Neural crest cell (in vitro differentiated cells): ENCODE measurements at places on chromosomes 3 and 15. TPM values are rescaled to one million over a fixed set of nuclear protein-coding genes. Genes with fewer than 3 reads are reported as not detected.

GRCh38 chr3:101039285-101039684 is 46.1 kb upstream of the ABI3BP start:
- no peak for DNase-seq

DNA sequence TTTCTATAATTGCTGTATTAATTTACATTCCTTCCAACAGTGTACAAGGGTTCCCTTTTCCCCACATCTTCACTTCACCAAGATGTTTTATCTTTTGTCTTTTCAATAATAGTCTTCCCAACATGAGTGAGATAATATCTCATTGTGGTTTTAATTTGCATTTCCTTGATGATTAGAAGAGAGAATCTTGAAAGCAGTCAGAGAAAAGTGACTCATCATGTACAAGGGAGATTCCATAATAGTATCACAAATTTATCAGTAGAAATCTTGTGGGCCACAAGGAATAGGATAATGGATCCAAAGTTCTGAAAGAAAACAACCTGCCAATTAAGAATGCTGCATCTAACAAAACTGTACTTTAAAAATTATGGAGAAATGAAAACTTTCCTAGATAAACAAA is 189.3 kb downstream of the NECTIN3 start:
- DNase-seq, result no peak

The LRRC34 gene
- 8.6 and 10.1 TPM in 2 replicates for total RNA-seq

DNA sequence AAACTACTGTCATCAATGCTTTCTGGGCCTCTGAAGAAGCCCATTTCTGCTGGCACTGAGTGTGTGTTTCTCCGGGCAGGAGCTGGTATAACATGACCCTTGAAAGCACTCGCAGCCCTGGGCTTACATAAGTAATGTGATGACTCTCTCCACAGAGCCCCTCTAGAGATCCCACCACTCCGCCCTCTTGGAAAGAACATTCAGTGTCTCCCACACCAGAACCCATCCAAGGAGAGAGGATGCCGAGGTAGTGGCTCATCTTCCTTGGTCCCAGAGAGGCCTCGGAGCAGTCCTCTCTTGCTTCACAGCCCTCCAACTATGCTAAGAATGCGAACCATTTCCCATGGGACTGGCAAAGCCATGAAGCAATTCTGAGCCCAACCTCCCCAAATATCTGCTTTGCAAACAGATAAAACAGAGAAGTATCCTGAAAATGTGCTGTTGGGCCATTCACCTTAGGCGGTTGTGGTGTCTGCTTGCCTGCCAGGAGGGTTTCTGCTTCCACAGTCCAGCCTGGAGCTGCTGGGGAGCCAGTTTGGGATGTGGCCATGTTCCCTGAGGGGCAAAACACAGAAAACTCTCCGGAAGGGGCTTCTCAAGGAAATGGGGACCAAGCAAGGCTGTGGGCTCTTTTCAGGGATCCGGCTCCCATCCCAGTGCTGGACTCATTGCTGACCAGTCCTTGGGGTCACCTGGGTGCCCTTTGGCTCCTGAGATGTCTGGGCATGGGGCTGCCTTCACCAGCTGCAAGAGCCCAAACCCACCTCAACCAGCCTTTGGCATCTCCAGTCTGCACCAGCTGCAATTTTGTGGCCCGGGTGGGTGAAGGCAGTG is 47.3 kb downstream of the AMOTL2 start:
- no peak for DNase-seq

- DNase-seq, result no peak
Measured at GRCh38 chr3:169668072-169668956, 4.8 kb upstream of the MECOM start.

DNA sequence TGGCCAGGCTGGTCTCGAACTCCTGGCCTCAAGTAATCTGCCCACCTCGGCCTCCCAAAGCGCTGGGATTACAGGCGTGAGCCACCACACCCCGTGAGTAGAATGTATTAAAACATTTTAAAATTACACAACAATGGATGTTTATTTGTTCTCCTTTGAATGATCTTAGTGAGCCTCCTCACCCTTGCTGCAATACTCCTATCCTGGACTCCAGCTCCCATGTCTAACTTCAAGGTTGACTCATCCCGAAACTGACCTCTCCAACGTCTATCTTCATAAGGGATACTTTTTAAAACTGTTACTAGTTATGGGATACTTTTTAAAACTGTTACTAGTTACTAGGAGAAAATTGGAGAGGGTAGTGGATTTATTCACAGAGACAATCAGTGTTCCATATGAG is 17.8 kb upstream of the RHCG start:
- no peak for DNase-seq

The WNT5A gene
- 14.4 and 14.7 TPM in 2 replicates for total RNA-seq

GRCh38 chr3:184772667-184773272 is 39.2 kb upstream of the VPS8 start:
- DNase-seq, result no peak

The DAZL gene
- total RNA-seq, result not detected in 2 replicates

GRCh38 chr3:62237286-62237948 is 135.9 kb downstream of the FEZF2 start:
- no peak for DNase-seq

- DNase-seq, result no peak
Measured at GRCh38 chr3:71241246-71241901, 342.2 kb downstream of the FOXP1 start.

- DNase-seq, result no peak
Measured at GRCh38 chr3:37190667-37191066, 16.3 kb upstream of the LRRFIP2 start.

DNA sequence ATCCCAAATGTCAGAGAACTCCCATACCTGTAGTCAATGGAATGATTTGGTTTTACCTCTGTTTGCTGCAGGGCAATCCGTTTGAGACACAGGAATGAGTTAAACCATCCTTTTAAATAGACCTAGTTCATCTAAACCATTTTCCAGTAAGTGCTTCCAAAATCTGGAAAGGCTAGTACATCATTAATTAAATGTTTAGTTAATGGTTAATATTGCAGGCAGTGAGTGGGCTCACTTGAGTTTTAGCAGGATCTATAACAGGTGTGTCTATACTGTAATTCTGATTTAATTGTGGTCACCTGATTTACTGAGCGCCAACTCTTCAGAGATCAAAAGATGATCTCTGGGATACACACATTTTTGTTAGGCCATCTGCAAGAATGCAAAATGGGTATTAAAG is 353.9 kb upstream of the ROPN1 start:
- no peak for DNase-seq

DNA sequence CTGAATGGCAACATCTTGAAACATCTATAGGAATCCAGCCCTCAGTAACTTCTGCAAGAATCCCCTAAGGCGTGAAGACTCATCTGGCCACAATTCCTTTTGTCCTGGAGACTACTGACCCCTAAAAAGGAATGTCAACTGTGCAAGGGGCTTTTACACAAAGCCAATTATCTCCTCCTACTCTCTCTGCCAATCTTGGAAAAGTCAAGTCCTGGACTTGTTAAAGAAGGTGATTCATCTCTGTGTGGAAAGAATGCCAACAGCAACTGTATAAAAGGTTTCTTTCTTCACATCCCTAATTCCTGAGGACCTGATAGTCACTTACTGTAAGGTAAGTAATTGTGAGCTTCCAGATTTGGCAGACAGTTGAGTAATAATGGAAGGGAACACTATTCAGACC is 22.3 kb downstream of the THRB start:
- DNase-seq, result no peak

DNA sequence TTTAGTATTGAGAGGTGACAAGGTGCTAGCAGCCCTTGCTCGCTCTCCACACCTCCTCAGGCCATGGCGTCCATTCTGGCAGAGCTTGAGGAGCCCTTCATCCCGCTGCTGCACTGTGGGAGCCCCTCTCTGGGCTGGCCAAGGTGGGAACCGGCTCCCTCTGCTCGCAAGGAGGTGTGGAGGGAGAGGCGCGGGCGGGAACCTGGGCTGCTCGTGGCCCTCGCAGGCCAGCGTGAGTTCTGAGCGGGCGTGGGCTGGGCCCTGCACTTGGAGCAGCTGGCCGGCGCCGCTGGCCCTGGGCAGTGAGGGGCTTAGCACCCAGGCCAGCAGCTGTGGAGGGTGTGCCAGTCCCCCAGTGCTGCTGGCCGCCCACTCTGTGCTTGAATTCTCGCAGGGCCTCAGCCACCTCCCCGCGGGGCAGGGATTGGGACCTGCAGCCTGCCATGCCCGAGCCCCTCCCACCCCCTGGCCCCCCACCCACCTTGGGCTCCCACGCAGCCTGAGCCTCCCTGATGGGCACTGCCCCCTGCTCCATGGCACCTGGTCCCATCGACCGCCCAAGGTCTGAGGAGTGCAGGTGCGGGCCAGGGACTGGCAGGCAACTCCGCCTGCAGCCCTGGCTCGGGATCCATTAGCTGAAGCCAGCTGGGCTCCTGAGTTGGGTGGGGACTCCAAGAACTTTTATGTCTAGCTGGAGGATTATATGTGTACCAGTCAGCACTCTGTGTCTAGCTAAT is 785.2 kb downstream of the DIPK2A start:
- DNase-seq, result no peak

The RNU5B-1 gene
- total RNA-seq, result 17.2 TPM in 1 of 2 replicates, not detected in the other

DNA sequence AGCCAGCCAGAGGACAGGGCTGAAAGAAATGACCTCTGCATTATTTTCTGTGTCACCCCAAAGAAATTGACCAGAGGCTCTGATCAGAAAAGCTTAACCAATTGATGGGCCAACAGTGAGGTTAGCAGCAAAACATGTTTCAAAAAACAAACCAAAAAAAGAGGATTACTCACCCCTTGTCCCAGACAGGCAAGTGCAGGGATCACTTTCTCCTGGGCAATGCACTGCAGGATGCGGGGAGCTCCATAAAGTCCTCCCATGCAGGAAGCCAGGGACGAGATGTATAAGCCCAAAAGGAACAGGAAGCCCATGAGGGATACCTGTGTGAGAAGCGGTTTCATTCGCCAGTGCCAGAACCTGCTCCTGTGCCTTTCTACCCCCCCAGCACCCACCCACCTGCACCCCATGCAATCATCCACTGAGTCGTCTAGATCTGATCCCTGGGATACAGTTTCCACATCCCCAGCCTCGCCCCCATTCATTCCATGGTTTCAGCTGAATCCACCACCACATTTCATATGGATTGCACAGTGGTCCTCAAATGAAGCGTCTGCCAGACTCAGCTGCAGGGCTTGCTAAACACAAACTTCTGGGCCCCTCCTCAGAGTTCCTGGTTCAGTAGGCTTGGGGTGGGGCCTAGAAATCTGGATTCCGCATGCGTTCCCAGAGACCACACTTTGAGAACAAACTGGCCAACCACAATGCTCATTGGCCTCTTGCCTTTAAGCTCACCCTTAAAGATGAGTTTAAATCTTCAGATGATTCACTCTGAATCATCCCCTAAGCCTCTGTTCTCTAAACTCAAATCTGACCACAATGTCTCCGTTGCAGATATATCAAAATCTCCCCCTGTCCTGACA is 54.4 kb upstream of the HEG1 start:
- no peak for DNase-seq

The GXYLT2 gene
- total RNA-seq, result 0.82 and 1.2 TPM in 2 replicates

- DNase-seq, result no peak
Measured at GRCh38 chr3:132550579-132551305, 46.3 kb upstream of the ACKR4 start.

- no peak for DNase-seq
Measured at GRCh38 chr3:61638741-61639140, 77.4 kb downstream of the PTPRG start.

The SMCO1 gene
- not detected in 2 replicates for total RNA-seq

The POMGNT2 gene
- 19.8 and 20.4 TPM in 2 replicates for total RNA-seq

- no peak for DNase-seq
Measured at GRCh38 chr3:167929968-167930367, 165.8 kb downstream of the GOLIM4 start.

The CSPG5 gene
- total RNA-seq, result 21.9 and 23.3 TPM in 2 replicates

- DNase-seq, result no peak
Measured at GRCh38 chr3:29751647-29752314, 470.9 kb downstream of the RBMS3 start.

- peak; percentile 59 for DNase-seq
Measured at GRCh38 chr3:48429317-48429959, 448 bp downstream of the PLXNB1 start.

The OIP5 gene
- 25.2 and 26.9 TPM in 2 replicates for total RNA-seq

DNA sequence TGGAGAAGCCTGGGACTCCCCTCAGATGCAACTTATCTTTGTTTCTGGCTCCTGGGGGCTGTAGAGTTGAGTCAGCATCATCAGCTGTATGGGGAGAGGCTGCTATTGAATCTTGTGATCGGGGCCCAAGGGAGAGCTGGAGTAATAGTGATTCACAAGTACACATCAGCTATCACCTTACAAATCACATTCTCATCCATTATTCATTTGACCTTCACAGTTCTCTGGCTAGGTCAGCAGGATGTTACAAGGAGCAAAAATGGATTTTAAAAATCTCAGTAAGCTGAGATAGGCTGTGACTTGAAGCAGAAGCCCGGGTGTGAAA is 175.0 kb downstream of the OPA1 start:
- no peak for DNase-seq

GRCh38 chr15:100727291-100727851 is 125.0 kb downstream of the ASB7 start:
- no peak for DNase-seq

DNA sequence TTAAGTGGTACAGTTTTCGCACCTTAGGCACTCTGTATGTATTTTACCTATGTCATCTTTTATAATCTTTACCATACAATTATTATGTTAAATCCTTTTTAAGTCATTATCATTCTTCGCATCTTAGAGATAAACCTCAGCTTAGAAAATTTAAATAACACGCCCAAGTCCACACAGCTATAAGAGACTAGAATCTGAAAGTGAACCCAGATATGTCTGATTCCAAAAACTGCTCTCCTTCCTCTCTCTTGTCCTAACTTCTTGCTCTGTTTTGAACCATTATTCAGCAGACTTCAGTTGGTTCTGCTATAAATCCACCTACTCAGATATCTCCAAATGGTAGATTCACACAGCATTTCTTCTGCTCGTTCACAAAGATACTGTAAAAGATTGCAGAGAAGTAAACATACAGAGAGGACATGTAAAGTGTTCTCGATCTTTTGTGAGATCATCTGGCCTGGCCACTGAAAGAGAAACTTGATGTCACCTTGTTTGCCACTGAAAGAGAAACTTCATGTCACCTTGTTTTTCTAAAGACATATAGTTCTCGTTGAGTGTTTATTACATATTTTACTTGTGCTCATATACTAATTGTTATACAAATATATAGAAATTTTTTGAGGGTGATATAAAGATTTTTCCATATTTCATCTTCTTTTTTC is 533.2 kb downstream of the GRM7 start:
- DNase-seq, result no peak

DNA sequence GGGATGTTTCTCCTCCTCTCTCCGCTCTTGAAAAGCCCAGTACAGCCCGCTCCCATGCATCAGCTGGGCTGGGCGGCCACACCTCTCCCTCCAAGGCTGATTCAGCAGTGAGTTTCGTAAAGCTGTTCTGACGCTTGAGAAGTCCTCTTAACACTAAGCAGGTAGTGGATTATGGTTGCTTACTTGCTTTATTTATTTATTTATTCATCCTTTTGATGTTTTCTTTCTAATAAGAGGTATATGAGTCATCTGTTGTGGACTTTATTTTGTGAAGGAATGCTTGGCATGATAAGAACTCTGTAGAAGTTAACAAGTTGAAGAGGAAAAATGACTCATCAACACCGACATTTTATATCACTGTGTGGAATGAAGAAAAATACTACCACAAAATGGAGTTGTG is 285.0 kb downstream of the SQOR start:
- no peak for DNase-seq

The CFAP44 gene
- total RNA-seq, result 10.2 and 11.1 TPM in 2 replicates
